Islet precursor cell (in vitro differentiated cells): ENCODE measurements at places on chromosomes 2 and 18.

DNA sequence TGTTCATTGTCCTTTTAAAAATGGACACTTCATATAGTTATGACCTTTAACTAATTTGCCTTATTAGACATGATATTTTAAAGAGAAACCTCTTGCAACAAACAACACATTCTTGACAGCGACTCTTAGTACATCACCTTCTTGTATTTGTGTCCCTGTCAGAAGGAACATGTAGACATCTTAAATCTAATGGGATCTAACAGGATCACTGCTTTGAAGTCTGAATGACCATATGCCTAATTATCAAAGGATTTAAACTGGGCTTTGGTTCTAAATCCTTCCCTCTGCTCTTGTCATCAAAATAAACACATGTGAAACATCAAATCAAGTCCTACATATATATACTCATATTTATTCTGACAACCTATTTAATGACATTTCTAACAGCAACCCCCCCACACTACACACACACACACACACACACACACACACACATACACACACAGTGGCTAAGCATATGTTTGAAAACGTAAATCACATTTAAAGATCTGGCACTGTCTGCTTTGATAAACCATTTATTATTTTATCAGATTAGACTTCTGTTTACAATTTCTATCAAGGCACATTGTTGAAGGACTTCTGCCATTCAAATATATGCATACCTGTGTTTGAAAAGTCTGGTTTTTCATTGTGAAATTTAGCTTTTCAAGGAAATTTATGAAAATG lies 4.2 kb downstream of the GALNT13 start:
- no peak for DNase-seq

GRCh38 chr2:161136696-161137324 lies 23.4 kb upstream of the TANK start:
- no peak for DNase-seq

GRCh38 chr2:222297600-222297935 lies 1.2 kb downstream of the PAX3 start:
- DNase-seq, result no peak

- no peak for DNase-seq
Measured at GRCh38 chr18:49717617-49718016, 95.7 kb downstream of the ACAA2 start.
